Stimulated activated CD4-positive, alpha-beta T cell treated with anti-CD3 and anti-CD28 coated beads, TNF-alpha, amount 100 ng/mL, for 1 hour (primary cell): ENCODE measurements at places on chromosomes 6 and 20.

GRCh38 chr20:10282979-10283456 is 64.4 kb downstream of the SNAP25 start:
- no peak for DNase-seq

DNA sequence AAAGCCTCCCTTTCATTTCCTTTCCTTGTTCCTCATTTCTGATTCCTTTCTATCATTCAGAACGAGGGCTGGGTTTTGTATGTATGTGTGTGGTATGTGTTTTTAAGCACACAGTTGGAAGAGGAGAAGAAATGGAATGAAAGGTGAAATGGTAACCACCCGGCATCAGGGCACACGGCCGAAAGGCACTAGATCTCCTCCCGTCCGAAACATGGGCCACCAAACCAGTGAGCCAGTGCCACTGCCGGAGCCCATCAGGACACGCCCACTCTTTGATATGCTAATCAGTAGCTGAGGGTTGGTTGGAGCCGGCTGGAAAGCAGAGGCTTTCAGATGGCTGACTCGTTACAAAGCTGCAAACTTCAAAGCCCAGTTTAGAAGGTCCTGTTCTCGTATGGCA is 228.6 kb upstream of the JARID2 start:
- no peak for DNase-seq

GRCh38 chr20:36447101-36447500 is 94.2 kb upstream of the MYL9 start:
- DNase-seq, result no peak

GRCh38 chr20:51334609-51335008 is 207.9 kb downstream of the NFATC2 start:
- no peak for DNase-seq

GRCh38 chr20:46602429-46602828 is 48.8 kb downstream of the SLC13A3 start:
- no peak for DNase-seq

DNA sequence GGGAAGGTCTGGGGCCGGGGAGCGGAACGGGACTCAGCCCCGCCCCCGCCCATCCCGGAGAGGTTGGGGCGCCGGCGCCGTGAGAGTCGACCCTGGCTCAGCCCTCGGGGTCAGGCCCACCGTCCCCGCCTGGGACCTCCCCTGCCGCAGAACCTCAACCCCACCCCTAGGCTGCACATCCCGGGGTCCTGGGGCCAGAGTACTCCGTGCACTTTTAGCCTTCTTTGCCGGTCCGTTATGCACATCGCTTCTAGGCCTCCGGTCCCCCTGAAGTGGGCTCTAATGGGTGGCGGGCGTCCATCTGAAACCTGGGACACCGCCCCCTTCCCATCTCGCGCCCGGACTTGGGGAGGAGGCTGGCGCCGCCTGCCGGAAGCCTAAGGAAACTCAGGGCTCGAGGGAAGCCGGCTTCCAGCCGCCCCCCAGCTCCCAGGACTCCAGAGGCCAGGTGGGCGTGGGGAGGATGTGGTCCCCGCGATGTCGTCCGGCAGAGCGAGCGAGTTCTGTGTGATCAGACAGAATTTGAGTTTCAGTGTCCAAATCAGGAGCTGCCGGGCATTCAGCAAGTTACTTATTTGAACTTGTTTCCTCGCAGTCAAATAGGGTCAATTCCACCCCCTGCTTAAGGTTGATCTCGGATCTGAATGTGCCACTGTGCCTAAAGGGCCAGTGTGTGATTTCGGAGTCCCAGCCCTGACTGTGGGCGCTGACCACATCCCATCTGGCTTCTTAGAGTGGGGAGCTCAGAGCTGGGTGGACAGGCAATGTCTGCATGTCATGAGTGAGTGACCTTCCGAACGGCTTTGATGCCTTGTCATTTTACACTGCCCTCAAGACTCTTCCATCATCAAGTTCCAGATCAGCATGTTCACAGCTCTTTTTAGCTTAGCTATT is 47.6 kb downstream of the CPXM1 start:
- no peak for DNase-seq

DNA sequence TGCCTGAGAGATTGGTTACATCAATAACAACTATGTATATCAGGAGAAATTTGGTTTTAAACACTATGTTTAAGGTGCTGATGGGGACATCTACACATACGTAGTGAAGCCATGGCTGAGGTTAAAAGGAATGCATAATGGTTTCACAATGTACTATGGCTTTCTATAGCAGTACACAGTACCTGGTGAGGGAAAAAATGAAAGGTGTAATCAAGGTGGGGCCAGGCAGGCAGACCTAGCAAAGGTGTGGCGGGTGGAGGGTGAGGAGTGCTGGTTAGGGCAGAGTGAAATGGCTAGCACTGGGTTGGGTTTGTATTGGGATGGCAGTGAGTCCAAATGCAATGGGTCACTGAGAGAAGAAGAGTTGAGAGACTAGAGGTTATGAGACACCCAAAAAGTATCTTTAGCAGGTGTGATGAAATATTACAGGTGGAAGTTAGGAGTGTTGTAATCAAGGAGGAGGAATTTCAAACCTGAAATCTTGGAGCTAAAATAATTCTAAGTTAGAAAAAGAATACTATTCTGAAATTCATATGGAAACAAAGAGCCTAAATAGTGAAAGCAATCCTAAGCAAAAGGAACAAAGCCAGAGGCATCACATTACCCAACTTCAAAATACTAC is 22.3 kb downstream of the PAQR8 start:
- no peak for DNase-seq

GRCh38 chr6:40341726-40342125 is 245.4 kb downstream of the LRFN2 start:
- no peak for DNase-seq

DNA sequence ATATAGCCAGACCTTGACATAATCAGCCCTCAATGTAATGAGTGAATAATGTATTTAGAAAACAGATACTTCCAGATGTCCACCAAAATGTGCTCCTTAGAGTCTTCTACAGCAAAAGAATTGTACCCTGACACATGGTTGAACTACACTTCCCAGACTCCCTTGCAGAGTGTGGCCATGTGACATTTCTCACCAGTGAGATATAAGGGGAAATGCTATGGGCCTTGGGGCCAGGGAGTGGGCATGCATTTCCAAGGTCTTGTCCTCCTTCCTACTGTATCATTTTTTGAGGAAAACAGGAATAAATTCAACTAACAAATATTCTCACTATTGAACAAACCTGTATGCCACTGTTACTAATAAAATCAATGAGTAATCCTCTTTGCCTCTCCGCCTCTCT is 211.4 kb upstream of the SMLR1 start:
- no peak for DNase-seq

- no peak for DNase-seq
Observed at GRCh38 chr20:4082406-4083097, 67.2 kb upstream of the RNF24 start.

DNA sequence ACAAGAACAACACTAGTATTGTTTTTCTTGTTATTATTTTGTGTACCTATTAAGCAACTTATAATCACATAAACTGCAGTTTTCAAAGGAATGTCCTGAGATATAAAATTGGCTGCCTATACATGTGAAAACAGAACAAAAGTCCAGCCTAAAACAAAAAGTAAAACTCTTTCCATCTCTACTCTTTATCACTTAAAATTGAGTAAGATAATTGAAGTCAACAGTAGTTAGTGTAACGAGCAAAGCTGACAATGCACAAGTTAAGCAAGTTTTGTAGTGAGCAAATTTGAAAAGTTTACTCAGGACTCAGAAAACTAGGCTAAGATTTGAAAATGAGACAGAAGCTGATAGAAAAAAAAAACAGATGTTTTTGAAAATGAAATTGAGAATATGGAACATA is 941.4 kb upstream of the MAN1A1 start:
- DNase-seq, result no peak

DNA sequence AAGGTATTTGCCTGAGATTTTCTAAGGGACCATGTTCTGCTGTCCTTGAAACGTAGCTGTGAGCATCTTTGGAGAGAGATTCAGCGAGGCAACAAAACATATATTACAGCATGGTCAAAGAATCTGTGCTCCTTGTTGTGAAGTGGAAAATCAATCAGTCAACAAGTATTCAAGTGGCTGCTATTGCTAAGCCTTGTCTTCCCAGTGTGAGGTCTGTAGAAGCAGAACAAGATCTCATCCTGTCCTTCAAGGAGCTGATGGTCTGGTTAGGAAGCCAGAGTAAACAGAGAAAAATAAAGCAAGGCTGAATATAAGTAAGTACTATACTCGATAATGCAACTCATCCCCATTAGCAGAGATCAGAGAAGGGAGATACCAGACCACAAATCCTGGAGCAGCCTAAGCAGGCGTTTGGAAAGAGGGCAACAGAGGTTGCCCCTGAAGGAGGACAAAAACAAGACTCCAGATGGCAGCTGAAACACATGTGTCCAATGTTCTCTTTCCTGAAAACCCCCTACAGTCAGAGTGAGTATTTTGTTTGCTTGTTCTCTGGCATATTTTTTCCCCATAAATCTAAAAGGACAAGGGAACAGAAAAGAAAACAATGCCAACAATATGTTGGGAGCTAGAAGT is 392.0 kb downstream of the SYNE1 start:
- no peak for DNase-seq

DNA sequence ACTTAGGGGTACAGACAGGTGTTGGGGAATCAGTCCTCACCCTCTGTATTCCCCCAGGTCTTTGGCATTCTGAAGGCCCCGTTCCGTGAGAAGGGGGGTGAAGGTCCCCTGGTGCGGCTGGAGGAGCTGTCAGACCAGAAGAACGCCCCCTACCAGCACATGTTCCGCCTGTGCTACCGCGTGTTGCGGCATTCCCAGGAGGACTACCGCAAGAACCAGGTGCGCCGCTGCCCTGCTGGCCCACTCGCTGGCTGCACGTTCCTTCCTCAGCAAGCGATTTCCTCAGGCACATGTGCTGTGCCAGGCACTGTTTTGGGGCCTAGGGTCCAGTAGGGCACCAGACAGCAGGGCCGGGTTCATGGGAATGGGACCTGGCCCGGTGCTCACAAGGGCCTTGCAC is 44.4 kb downstream of the UQCC2 start:
- DNase-seq, result no peak

GRCh38 chr6:105212587-105212986 is 32.8 kb upstream of the POPDC3 start:
- DNase-seq, result no peak

DNA sequence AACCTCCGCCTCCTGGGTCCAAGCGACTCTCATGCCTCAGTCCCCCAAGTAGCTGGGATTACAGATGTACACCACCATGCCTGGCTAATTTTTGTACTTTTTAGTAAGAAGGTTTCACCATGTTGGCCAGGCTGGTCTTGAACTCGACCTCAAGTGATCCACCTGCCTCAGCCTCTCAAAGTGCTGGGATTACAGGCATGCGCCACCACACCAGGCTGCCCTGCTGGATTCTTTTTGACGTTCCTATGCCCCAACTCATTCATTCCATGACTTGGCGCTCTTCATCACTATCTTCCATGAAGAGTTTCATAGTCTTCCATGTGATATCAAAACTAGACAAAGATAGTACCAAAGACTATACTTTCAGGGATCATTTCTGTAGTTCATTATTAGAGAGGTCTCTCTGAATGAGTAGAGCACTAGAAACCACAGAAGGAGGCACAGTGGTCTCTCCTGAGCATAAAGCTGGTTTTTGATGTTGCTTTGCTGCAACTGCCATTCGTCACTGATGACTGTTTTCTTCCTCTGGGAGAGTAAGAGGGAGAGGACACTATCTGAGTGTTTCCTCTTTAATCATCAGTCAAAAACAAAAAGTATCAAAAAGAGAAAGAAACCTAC is 23.5 kb downstream of the DNAAF9 start:
- DNase-seq, result no peak

GRCh38 chr6:73514746-73515110 is 6.1 kb downstream of the EEF1A1 start:
- no peak for DNase-seq

DNA sequence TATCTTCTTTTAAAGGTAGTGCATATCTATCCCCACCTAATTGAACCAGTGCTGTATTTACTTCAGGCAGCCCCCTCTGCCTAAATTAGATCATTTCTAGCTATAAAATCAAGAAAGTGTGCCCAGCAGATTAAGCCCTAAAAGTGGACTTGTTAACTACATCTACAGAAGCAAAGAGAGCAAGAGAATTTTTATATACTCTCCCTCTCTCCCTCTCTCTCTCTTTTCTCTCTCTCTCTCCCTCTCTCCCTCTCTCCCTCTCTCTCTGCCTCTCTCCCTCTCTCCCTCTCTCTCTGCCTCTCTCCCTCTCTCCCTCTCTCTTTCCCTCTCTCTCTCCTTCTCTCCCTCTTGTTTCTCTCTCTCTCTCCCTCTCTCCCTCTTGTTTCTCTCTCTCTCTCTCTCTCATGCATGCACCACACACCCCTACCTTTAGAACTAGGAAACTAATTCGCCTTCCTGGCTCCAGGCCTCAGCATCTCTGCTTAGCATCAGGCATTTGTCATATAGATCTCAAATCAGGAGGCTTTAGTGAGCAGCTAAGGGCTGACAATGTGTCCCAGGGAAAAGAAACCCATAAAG is 71.4 kb downstream of the FOXA2 start:
- DNase-seq, result no peak

GRCh38 chr20:43844778-43845614 is 69.7 kb upstream of the TOX2 start:
- no peak for DNase-seq

- no peak for DNase-seq
Observed at GRCh38 chr6:165231581-165232561, 77.5 kb downstream of the C6orf118 start.

DNA sequence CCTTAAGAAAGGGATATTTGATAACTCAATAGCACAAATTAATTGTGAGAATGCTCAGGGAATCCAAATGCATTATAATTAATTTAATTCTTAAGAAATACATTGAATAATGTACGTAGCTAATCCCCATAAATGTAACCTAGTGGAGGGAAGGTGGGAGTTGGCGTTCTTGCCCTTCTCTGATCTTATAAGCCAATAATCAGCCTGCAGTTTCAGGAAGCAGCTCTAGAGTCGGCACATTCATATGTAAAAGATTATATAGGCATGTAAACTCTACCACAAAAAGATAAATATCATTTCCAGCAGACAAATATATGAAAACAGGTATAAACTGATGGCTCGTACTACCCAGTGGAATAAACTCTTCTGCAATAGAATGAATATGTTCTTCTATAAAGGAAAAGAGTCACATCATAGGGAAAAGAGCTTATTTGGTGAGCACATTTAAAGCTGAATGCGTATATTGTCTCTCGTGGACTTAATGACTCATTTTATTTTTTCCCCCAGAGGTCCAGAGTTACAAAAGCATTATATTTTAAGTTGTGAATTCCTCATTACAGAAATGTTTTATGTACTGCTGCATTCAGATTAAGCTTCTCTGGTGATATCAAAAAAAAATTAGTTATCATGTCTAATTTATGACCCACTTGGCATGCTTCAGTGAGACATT is 112.2 kb downstream of the TFAP2A start:
- no peak for DNase-seq

GRCh38 chr20:38165966-38166702 is 1.1 kb upstream of the TGM2 start:
- DNase-seq, result no peak

DNA sequence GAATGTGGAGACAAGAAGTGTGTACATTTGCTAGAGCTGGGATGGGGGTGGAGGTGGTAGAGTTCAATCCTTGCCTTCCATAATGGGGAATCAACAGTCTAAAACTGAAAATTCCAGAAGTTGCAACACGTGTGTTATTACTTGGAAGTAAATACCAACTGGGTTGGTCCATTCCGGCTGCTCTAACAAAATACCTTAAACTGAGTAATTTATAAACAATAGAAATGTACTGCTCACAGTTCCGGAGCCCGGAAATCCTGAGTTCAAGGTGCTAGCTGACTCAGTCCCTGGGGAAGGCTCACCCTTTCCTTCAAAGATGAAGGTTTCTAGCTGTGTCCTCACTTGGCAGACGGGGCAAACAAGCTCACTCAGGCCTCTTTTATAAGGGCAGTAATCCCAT is 59.0 kb downstream of the RIN2 start:
- no peak for DNase-seq
